ENCODE measurements at places on chromosomes 11 and 22.

GRCh38 chr11:57396744-57397143 is 6.3 kb upstream of the PRG2 start:
- DNase-seq = no peak

- DNase-seq = no peak
Observed at GRCh38 chr11:6568191-6568918, 35.1 kb downstream of the RRP8 start.

GRCh38 chr11:127472505-127472904 is 471.9 kb upstream of the KIRREL3 start:
- DNase-seq = no peak

GRCh38 chr11:92771701-92772100 is 197.8 kb upstream of the MTNR1B start:
- no peak for DNase-seq

DNA sequence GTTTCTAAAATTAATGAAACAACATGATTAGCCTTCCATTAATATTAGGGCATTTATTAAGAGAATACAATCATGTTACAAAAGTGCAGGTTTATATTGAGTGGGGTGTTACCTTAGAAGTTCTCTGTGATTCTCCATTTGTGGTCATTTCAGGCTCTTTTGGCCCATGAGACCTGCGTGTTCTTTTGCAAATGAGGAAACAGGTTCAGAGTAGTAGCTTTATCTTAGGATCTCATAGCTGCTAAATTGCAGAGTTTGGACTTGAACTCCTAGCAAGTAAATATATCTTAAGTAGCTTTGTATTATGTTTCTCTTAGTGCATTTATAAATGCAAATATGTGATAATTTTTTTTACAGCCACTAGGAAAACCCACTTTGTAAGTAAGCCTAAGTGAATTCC is 18.3 kb downstream of the FAR1 start:
- no peak for DNase-seq

- DNase-seq = no peak
Observed at GRCh38 chr11:60206616-60207015, 23.7 kb upstream of the MS4A6A start.

DNA sequence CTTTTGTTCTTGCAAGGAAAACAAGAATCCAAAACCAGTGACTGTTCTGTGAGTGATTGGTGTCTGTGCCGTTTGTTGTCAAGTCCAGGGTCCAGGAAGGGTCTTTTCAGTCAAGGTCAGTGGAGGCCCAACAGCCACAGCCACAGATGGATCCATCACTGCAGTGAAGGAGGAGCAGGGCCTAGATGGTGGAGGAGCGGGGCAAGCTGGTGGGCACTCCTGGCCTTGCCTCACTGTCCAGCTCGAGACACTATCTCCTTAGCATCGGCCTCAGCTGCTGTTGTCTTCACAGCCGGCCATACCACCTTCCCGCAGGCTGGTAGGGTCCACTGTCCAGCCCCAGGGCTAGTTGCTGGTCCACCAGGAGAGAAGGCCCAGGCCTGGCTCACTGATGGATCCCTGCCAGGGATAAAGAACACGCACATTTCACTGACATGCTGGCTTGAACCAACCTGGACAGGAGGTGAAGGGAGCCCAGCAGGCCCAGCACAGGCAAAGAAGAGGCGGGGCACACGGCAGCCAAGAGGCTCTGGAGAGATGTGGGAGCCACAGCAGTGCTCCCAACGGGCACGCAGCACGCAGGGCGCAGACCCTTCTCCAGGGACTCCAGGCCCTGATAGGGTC is 15.2 kb downstream of the POLR3H start:
- no peak for DNase-seq

DNA sequence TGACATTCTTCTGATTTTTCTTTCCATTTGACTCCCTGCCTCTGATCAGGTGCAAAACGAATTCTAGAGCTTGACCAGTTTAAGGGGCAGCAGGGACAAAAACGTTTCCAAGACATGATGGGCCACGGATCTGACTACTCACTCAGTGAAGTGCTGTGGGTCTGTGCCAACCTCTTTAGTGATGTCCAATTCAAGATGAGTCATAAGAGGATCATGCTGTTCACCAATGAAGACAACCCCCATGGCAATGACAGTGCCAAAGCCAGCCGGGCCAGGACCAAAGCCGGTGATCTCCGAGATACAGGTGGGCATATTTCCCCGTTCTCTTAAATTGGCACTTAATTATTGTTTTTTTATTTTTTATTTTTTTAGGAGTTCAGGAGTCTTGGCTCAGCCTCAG is 15.4 kb downstream of the XRCC6 start:
- no peak for DNase-seq

DNA sequence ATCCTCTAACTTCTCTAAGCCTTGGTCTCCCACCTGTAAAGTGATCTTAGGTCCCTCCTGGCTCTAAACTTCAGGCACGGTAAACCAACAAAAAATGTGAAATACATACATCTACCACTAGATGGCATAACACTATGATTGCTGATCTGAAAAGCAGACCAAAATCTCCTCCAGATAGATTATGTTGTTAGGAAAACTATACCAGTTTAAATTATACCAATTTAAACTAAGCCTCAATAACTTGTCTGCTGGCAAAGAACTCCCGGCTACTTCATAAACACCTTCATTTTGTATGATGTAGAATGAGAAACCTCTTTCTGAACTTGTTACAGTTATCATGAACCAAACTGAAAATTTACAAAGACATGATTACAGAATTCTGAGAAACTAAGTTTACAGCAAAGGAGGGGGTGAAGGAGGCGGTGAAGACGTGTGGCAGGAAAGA is 85.9 kb downstream of the SBF2 start:
- peak; percentile 19 for DNase-seq

DNA sequence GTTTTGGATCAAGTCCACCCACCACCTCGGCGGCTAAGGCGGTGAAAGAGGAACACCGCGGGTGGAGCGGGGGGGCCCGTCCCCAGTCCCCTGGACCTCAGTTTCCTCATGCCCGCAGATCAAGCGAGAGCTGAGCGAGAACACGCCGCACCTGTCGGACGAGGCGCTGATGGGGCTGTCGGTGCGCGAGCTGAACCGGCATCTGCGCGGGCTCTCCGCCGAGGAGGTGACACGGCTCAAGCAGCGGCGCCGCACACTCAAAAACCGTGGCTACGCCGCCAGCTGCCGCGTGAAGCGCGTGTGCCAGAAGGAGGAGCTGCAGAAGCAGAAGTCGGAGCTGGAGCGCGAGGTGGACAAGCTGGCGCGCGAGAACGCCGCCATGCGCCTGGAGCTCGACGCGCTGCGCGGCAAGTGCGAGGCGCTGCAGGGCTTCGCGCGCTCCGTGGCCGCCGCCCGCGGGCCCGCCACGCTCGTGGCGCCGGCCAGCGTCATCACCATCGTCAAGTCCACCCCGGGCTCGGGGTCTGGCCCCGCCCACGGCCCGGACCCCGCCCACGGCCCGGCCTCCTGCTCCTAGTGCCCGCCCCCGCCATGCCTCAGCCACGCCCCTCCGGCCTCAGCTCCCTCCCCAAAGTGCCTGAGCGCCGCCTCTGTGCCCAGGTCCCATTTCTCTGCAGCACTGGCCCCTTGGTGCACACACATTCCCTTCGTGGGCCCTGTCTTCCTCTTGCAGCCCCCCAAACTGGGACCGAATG is 12.7 kb downstream of the MAFF start:
- no peak for DNase-seq

GRCh38 chr11:88164320-88164719 is 10.9 kb downstream of the RAB38 start:
- DNase-seq = no peak

GRCh38 chr11:107598225-107599139 is 7.5 kb downstream of the ELMOD1 start:
- DNase-seq = no peak

- DNase-seq = no peak
Observed at GRCh38 chr11:61509043-61510029, 787 bp downstream of the LRRC10B start.

- DNase-seq = no peak
Observed at GRCh38 chr11:2362414-2362813, 14.7 kb upstream of the CD81 start.

DNA sequence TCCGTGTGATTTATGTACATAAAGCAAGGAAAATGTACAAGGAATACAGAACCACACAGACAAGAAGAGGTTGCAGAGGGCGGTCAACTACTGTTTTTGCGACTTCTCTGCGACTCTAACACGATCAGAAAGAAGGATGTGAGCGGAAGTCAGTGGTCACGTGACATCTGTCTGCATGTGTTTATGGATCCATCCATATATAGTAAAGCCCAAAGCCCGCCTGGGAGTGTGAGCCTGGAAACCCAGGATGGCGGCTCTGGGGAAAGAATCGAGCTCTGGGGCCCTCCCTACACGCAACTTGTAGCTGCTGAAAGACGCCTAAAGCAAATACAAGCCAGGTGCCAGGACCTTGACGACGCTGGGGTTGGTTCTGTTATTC is 8.8 kb downstream of the OSBPL5 start:
- DNase-seq = no peak

DNA sequence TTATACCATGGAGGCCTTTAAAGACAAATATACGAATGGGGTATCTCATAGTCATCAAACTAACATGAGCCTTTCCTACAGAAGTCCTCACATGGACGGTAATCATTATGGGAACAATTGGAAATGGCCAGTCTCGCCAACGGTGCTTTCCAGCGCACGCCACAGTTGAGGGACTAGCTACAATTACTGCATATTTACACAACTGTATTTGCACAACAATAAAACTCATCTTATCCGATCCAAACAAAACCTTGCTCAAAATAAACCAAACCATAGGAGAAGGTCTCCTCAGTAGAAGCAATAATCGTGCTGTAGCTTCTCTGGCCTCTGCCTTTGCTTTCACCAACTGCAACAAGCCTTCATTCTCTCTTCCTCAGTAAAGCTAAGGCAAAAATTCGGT is 5.9 kb downstream of the CADM1 start:
- DNase-seq = peak; percentile 40

All from NCI-H187 treated with DMSO at 0.1 percent for 48 hours (cell line).